ENCODE measurements at places on chromosomes 2 and 18.
A peak's percentile ranks its signal among the peaks of the same experiment; 100 is the strongest.

DNA sequence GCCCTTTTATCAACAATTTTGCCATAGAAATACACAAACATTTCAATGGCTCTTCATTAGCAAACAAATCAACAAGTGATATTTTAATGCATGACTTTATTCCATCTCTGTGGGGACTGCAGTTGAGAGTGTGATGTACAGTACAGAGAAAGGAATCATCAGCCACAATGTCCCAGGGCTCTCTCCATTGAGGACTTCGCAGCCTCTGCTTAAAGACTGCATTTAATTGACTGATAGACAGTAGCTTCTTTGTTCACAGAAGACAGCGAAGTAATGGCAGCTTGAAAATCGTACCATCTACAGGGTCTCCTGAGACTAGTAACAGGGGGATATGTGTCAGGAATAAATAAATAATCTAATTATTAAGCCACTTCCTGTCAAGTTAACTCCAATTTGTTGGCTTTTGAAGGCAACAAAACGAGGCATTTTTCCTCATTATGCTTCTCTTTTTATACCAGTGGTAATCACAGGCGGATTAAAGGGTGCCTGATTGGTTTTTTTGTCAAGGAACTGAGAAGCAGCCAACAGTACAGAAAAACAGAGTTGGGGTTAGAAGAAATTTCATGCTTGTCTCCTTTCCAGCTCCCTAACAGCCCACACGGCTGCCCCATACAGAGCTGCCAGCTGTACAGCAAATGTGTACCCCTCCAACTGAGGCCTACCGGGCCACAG, 164.3 kb downstream of the ZNF521 start:
- no peak for DNase-seq

GRCh38 chr2:162092658-162093556, 18.9 kb upstream of the DPP4 start:
- no peak for DNase-seq

- DNase-seq: no peak
These were observed 35.9 kb downstream of the ADI1 start for GRCh38 chr2:3483227-3483985.

DNA sequence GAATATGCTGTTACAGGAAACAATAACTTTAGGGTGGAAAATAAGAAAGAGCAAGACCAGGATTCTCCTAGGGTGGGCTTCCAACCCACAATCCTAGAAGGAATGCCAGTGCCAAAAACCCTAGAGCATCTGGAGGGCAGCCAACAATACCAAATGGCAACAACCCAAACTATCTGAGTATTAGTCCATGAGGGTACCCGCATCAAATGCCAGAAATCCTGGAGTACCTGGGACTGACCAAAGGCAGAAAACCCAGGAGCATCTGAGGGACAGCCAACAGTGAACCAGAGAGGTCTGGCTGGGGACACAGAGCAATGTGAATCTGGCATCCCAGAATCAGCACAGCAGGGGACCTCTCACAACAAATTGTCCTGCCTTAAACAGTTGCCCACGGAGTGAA, 126.3 kb downstream of the SCG2 start:
- DNase-seq: no peak

DNA sequence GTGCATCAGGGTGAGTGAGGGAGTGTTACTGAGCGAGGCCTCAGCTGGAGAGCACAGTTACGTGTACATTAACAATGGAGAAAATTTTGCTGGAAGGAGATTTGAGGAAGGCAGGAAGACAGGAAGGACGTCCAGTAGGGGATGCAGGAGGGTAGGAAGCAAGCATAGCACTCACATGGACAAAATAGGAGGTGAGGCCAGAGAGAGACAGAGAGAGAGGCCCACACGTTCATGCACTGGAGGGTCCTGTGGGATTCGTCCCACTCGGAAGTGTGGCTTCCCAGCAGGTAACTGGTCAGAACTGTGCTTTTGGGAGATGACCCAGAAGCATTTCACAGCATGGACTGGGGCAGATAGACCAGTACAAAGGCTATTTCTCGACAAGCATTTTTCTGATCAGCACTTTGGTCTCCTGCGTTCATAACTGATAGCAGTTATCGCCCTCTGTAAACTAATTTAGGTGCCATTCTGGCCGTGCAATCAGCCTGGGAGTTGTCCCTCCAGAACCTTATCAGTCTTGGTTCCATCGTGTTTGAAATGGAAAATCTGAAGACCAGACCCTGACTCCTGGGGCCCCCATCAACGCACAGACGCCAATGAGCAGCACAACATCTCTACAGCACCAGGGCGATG, 5.7 kb downstream of the LCT start:
- DNase-seq: no peak

DNA sequence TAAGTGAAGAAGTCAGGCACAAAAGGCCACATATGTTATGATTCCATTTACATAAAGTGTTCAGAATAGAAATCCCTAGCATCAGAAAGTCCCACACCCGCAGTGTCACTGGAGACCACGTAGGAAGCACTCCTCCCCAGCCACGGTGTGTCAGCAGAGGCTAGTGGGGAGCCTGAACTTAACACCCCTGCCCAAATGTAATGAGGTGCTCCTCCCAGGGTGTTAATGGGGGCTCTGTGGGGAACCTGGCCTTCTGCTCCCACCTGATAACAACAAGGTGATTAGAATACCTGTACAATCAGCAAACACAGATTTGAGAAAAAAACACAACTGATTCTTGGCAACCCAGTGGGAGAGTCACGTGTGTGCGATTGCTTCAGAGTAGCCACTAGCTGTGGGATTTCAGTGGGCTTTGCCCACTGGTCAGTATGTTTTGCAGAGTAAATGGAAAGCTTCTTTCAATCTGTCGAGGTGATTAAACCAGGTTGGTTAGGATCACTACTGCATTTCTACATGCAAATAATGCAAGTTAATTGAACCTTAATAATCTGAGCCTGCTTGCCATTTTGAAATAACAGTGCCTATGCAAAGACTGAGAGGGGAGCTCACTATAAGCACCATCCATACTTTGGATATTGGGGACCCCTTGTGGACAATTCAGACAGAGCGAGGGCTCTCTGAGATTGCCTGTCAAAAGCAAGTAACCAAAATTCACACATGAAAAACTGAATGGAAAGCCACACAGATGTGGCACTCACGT, 20.6 kb upstream of the ATRAID start:
- DNase-seq: peak; percentile 31

DNA sequence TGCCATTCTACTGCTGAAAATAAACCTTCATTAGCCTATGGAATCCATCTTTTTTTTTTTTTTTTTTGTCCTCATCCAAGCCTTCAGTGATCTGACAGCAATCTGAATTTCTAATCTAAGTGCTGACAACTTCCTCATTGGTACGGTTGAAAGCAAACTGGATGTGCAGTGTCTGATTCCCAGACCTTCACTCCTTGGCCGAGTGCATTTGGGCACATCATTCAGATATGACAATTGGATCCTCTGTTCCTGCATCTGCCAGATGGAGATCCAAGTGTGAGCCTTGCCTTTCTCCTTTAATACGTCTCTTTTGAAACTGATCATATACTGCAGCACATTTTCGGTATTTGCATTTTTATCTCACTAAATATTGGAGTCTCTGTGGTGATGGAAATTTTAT, 713.1 kb downstream of the DCDC2C start:
- DNase-seq: no peak

DNA sequence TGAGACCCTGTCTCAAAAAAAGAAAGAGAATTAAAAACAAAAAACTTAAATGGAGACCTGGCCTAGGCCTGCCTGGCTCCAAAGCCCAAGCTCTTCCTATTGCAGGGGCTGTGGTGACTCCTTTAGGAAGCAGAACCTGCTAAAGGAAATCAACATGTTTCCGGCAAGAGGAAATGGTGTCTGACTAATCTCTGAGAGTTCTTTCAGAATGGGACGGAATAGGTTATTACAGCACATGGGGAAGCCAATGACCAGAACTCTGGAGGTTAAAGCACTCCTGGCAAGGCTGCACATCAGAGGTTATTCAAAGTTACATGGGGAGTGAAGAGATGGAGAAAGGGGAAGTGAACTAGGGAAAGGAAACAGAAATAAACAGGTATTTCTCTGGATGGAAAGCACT, 21.4 kb downstream of the KIF3C start:
- no peak for DNase-seq

GRCh38 chr2:101993772-101994171, 2.0 kb downstream of the IL1R2 start:
- DNase-seq: no peak

- no peak for DNase-seq
These were observed 418.9 kb upstream of the POU3F3 start for GRCh38 chr2:104434966-104435365.

- no peak for DNase-seq
These were observed 6.4 kb upstream of the FHL2 start for GRCh38 chr2:105405291-105405690.

- DNase-seq: no peak
These were observed 116.3 kb upstream of the TTN start for GRCh38 chr2:178923546-178923945.

DNA sequence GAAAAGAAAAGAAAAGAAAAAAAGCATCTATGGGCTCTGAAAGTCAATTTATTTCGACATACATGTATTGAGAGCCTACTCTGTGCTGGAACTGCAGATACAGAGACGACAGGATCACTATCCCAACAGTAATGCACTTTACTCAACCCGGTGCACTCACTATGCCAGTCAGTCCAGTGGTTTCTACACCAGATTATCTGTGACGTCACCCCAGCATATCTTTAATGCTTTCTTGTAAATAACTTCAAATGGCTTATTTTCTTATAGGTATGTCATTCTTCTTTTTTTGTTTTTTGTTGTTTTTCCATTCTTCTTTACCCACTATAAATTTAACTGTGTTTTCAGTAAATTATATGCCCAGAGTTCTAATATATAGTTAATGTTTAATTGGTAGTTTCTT, 800.0 kb upstream of the FANCL start:
- no peak for DNase-seq

- no peak for DNase-seq
These were observed 1.3 kb upstream of the PNO1 start for GRCh38 chr2:68156419-68156818.

- DNase-seq: no peak
These were observed 90.0 kb downstream of the CRACDL start for GRCh38 chr2:98846041-98846440.

GRCh38 chr18:9608298-9608697, 6.1 kb downstream of the PPP4R1 start:
- DNase-seq: no peak

GRCh38 chr2:219642069-219642454, 14.6 kb downstream of the SLC4A3 start:
- no peak for DNase-seq

GRCh38 chr2:182642328-182642727, 73.7 kb upstream of the DNAJC10 start:
- DNase-seq: no peak

- no peak for DNase-seq
These were observed 131.2 kb upstream of the TTC27 start for GRCh38 chr2:32496662-32497061.

Measured in CD4-positive, CD25-positive, alpha-beta regulatory T cell (primary cell).